NCI-H526 treated with DMSO at 0.1 percent for 48 hours (cell line): ENCODE measurements at places on chromosomes 6 and 20.

DNA sequence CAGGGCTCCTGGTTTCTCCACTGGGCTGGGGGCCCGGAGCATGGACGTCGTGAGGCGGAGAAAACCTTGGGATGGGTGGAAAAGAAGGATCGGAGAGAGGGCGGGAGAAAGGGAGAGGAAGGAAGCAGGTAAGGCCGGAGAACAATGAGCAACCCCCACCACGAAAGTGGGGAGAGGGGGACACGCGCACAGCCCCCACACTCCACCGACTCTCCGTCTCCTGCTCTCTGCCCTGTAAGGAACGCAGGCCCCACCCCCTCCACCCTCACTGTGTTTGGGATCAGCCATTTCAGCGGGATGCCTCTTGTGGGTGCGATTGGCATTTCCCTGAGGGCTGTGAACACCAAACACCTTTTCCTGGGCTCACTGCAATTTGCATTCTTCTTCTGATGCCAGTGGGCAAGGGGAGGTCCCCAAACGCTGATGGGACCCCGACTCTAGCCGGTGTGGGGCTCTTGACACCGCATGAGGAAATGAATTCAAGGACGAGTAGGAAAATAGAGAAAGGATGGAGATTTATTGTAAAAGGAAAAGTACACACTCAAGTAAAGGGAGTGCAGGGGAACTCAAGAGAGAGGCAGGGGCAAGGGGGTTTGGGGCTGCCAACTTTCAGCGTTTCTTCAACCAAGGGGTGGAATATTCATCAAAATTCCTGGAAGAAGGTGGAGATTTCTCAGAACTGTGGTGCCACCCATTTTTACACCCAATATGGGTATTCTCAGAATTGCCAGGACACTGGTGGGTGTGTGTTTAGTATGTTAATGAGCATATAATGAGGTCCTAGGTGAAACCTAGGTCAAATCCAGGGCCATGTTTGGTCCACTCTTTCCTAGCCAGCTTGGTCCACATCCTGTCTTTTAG, 13.1 kb upstream of the RAET1L start:
- DNase-seq, result no peak

- no peak for DNase-seq
Measured at GRCh38 chr20:31602779-31603441, 2.2 kb upstream of the ID1 start.

DNA sequence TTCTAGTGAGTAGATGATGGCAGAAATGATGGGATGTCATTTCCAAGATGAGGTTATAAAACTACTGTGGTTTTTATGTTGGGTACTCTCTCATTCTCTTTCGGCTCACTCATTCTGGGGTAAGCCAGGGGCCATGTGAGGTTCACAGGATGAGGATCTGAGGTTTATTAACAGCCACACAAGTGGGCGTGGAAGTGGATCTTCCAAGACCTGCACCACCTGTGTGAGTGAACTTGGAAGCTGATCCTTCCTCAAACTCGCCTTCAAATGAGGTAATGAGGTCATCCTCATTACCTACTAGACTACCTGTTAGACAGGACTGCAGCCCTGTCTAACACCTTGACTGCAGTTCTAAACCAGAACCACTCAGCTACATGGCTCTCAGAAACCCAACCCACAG, 45.1 kb upstream of the TAGAP start:
- DNase-seq, result no peak

DNA sequence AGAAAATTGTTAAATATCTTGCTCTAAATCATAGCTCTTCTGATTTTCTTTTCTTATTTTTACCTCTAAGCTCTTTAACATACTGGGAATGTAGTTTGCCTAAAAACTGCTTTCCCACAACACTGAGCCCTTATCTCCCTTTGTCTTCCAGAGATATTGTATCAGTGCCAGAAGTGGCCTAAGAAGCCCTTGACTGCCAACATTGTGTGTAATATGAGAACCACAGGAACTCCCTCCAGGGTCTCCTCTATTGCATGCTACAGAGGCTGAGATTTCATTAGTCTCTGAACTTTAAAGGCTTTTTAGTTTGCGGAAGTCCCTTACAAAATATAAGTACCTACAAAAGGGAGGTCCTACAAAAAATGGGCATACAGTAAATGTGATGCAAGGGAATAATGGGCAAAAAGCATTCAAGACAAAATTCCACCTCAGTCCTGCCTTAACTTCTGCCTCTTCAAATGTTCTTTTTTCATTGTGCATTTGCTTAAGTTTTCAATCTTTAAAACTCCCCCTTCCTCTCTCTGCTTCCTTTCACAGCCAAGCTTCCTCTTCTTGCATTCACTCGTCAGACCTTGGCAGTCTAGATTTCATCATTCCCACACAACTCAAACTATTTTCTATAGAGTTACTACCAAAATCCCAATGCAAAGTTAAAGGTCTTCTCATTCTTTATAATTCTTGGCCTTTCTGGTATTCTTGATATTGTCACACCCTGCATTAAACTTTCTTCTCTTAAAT, 76.5 kb downstream of the ADGRG6 start:
- DNase-seq, result no peak

GRCh38 chr6:134309983-134310605, 7.8 kb downstream of the SGK1 start:
- DNase-seq, result no peak

GRCh38 chr6:132607544-132608233, 16.4 kb downstream of the TAAR2 start:
- DNase-seq, result no peak

DNA sequence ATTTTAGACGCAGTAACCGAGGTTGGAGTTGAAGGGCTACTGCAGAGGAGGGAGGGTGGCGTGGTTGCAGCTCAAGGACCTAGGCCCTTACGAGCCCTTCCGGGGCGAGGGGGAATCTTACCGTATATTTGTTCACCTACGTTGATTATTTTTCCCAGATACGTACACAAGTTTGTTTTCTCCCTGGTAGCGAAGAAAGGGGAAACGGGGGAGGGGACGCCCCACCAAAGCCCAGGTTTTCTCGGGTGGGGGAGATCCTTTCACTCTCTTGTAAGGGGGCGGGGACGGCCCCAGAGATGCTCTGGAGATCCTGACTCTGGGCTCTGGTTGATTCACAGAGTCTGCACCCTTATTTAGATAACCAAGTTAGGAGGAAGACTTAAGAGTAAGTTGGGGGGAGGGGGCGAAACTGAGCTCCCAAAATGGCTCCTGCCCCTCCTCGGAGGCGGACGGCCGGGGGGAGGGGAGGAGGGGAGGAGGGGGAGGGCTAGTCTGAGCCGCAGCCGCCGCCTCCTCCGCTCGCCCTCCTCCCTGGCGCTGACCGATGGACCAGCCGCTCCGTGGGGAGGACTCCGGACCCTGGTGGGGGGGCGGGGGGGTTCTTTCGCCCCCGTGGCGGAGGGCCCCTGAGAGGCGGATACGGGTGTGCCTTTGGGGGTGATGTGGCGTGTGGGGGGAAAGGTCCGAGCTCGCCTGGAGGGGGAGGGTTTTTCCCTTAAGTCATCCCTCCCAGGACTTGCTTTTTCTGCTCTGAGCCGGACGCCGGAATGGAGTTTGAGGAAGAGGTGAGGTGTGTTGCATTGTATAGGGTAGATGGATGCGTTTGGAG, 2.2 kb downstream of the BRD2 start:
- DNase-seq, result peak; percentile 39

- no peak for DNase-seq
Measured at GRCh38 chr6:109793021-109793420, 101.9 kb downstream of the FIG4 start.

GRCh38 chr6:107787589-107787960, 36.5 kb downstream of the SCML4 start:
- DNase-seq, result no peak

DNA sequence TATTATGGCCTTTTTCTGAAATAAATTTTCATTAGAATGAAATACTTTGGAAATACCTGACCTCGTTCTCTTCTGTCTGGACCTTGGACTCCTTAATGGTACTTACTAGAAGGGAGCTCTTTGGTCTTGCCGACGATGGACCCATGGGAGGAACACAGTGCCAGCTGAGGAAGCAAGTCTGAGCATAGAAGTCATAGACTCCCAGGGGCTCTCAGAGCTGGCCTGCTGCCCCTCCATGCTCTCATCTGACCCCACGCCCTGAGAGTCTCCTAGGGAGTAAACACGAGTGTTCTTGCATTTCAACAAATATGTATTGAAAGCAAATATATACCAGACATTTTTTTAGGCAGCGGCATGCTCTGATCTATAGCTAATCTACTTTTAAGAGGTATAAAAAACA, 87.8 kb downstream of the PLEKHG1 start:
- no peak for DNase-seq

DNA sequence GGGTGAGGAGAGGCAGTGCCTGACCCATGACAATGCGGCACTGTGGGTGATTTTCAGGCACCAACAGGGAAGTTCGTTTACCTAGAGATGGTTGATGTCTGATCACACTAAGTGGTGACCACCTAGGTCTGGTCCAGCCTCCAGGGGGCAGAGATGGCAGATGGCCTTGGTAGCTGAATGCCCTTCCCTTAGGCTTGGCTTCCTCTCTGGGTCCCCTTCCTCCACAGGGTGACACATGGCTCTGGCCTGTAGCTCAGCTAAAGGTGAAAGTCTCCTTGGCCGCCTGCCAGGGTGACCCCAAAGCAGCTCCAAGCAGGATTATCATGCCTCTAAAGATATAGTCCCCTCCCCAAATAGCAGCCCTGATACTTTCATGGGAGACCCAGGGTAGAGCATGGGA, 6.4 kb downstream of the GDAP1L1 start:
- DNase-seq, result no peak

- DNase-seq, result no peak
Measured at GRCh38 chr20:58992911-58993310, 11.9 kb downstream of the NELFCD start.

- DNase-seq, result no peak
Measured at GRCh38 chr6:44110005-44110676, 17.1 kb downstream of the MRPL14 start.

DNA sequence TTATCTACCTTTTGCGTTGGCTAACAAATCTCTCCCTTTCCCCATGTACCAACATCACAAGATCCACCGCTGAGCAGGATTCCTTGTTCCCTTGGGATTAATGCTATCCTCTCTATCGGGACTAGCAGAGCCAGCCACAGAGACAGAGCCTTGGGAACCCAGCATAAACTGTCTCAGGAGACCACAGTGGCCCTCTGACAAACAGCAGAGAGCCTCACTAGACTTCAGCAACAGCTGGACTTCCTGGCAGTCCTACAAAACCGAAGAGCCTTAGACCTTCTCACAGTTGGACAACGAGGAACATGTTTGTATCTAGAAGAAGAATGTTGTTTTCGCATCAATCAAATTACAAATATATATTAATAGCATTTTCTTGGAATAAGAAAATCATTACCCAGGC, 39.6 kb upstream of the POU5F1 start:
- no peak for DNase-seq

- DNase-seq, result no peak
Measured at GRCh38 chr6:33610779-33611732, 10.1 kb upstream of the ITPR3 start.

- DNase-seq, result no peak
Measured at GRCh38 chr6:160043784-160044183, 74.9 kb downstream of the IGF2R start.

- no peak for DNase-seq
Measured at GRCh38 chr6:170160628-170161611, 130.0 kb downstream of the DLL1 start.

DNA sequence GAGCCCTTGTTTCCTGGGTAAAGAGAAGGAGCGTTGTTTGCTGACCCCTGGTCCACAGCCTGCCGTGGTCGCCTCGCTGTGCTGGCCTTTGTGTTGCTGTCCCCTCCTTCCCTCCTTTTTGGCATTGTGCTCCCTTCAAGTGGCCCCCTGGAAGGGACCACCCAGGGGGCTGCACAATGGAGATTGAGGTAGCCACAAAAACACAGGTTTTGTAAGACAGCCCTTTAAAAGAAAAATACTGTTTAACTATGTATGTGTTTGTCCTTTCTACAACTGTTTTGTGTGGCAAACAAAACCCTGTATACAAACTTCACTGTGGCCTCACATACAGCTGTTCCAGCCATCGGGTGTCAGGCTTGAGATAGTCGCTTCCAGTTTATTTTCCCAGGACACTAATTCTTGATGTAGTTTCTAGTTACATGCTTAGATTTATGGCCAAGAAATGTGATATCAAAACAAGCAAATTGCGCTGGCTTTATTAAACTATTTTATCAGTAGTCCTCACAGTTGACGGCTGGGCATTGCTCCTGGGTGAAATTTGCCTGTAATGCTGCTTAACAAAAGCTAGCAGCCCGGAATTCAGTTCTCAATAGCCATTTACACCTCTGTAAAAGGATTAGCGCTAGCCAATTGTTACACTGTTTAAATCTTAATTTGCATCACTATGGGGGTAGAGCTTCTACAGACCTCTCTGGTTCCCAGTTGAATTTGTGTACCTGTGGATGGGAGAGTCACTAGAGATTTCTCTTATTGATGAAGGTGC, 64.1 kb downstream of the KIZ start:
- no peak for DNase-seq

DNA sequence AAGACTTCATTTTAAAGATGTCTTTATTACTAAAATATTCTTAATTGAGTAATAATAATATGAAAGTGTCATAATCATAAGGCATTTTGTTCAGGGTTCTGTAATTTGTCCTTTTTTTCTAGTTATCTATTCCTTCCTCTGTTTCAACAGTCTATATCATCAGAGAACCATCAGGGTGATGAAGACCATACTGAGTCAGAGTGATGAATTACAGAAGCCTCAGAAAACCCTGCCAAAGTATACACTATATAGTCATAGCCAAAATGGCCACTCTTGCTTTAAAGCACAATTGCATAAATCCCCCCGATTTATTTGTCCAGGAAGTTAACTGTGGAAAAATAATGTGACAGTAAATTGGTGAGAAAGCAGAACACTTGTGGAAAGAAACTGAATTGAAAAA, 735.0 kb downstream of the EPHA7 start:
- no peak for DNase-seq

DNA sequence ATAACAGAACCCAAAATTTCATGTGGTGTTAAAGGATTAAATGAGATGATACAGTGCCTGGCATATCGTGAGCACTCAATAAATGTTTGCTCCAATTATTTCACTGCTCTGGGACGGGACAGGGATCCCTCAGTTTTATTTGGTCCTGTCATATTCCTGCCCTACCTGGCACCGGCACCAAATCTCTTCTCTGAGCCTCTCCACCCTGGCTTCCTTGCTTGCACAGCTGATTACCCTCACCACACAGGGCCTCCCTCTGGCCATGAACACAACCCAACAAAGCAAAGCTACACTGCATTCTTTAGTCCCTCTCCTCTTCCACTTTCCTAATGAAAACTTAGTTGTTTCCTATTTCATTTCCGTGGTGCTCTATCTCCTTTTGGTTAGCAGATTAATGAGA, 16.4 kb downstream of the CHD6 start:
- DNase-seq, result no peak

- DNase-seq, result no peak
Measured at GRCh38 chr6:145212813-145213212, 522.5 kb downstream of the EPM2A start.
